ENCODE measurements at places on chromosomes 12 and 14.

GRCh38 chr12:109167781-109168180 lies 51.4 kb downstream of the ACACB start:
- DNase-seq, result no peak

GRCh38 chr12:131473741-131474709 lies 236.9 kb upstream of the SFSWAP start:
- no peak for DNase-seq

GRCh38 chr12:75661908-75662307 lies 150.5 kb upstream of the KRR1 start:
- no peak for DNase-seq

DNA sequence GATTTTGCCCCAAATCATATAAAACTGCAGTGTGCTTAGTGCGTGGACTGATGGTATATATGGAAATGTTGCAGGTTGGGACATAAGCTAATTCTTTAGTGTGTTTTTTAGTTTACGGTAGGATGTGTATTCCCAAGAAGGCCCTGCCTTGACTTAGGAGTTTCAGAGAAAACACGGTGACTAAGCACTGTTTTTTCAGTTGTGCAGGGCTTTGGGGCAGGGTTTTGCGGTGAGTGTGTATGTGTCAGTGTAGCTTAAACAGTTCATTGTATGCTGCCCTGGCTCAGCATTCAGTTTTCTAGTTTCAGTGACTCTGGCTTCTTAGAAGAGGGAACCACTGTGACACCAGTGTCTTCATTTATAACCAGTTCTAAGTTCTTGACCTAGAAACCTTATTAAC lies 101.2 kb downstream of the AKAP6 start:
- DNase-seq, result no peak

- DNase-seq, result no peak
These were observed 5.2 kb downstream of the OR4E1 start for GRCh38 chr14:21668377-21668776.

- DNase-seq, result no peak
These were observed 75.8 kb upstream of the CCDC91 start for GRCh38 chr12:28114488-28114887.

- DNase-seq, result no peak
These were observed 346.9 kb upstream of the SFSWAP start for GRCh38 chr12:131363841-131364495.

- peak; percentile 74 for DNase-seq
These were observed 63.8 kb upstream of the ACTN1 start for GRCh38 chr14:69042787-69043444.

DNA sequence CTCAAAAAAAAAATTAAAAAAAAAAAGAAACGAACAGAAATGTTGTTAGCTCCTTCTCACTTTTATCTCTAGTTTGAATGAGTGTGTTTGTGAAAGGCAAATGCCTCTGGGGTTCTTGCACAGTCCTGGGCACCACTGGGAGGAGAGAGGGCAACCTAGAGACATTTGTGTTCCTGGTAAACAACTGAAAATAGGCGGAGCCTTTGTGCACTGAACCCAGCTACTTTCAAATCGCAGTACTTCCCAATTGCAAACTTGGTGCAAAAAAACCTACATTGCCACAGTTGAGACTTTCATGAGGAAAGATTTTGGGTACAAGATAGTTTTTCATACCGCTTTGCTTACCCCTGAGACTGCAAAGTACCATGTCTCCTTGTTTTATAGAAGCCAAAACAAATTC lies 430.0 kb downstream of the ZFP36L1 start:
- DNase-seq, result no peak

DNA sequence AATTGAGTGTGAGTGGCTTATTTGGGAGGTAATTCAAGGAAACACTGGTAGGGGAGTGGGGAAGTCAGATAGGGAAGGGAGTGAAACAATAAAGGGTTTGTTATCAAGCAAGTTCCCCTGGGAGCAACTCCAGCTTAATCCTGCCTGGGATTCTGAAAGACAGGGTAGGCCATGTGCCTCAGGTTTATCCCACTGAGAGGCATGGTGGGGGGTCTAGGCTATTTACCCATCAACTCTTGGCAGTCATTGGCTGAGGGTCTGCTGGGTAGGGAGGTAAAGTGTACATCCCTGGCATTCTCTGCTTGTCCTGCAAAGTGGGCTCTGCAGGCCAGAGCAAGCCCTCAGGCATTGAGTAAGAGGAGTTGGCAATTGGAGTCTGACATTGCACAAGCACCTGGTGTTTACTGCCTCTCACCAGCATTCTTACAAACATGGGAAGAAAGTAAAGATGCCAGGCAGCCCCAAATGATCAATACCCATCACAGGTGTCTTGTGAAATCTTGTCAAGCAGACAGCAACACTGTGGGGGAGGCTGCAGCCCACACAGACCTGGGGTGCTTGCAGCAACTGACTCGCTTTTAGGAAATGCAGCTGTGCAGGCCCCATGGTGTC lies 169.3 kb downstream of the KTN1 start:
- DNase-seq, result peak; percentile 12

DNA sequence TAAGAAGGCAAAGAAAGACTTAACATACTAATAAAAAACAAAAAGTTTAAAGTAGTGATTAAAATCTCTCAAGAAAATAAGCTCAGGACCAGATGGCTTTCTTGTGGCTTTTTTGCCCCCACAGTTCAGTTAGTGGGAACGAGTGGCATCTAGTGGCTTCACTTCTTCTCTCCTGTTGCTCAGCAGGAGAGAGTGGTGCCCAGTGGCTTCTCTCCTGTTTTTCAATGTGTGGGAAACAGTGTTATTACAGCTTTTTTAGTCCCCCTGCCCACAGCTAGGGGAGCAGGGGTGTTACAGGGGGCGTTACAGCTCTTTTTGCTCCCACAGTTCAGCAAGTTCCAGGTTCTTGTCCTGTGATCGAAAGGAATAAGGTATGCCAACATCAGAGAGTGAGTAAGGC lies 135.2 kb downstream of the RERGL start:
- no peak for DNase-seq

- no peak for DNase-seq
These were observed 21.7 kb upstream of the LMNTD1 start for GRCh38 chr12:25574761-25575160.

DNA sequence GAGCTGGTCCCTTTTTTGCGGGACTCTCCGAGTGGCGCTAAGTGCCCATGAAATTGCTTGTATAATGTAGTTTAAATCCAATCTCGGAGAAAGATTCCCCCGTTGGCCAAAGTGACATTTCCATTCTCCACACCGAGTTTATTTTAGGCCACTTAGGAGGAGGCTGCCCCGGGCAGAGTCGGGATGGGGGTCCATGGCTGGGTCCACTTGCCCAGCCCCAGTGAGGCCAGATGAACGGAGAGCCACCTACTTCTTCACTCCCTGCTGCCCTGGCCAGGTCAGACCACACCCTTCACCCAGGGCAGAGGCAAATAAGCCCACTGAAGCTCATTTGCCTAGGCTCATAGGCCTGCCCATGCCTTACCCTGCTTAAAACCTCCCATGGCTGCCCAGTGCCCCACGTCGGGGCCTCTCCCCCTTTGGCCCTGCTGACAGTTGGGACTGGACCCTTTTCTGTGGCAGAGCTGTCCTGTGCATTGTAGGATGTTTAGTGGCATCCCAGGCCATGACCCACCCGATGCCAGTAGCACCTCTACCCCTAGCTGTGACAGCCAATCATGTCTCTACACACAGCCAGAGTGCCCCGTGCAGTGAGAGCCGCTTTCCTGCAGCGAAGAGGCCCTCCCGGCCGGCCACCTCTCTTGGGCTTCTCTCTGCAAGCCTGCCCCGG lies 51.3 kb downstream of the FAM222A start:
- no peak for DNase-seq

DNA sequence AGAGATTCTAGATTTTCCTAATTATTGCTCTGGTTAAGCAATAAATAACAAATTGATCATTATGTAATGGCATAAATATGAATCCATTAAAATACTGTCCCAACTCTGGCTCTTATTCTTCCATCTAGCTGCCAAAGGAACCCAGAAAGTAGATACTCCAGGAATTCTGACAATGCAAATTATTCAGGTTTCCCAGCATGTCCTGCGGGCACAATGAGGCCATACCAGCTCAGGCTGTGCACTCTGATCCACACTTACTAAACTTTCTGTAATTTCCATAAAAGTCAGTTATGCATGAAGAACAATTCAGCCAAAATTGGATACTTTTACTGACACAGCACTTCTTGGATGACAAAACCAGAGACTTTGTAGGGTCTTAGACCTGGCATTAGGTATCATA lies 576.3 kb downstream of the KCNH5 start:
- no peak for DNase-seq

- no peak for DNase-seq
These were observed 29.6 kb downstream of the PMCH start for GRCh38 chr12:102167821-102168604.

- DNase-seq, result no peak
These were observed 1553.8 kb upstream of the FLRT2 start for GRCh38 chr14:83975841-83976770.

GRCh38 chr12:30323008-30323407 lies 372.7 kb downstream of the IPO8 start:
- DNase-seq, result no peak

DNA sequence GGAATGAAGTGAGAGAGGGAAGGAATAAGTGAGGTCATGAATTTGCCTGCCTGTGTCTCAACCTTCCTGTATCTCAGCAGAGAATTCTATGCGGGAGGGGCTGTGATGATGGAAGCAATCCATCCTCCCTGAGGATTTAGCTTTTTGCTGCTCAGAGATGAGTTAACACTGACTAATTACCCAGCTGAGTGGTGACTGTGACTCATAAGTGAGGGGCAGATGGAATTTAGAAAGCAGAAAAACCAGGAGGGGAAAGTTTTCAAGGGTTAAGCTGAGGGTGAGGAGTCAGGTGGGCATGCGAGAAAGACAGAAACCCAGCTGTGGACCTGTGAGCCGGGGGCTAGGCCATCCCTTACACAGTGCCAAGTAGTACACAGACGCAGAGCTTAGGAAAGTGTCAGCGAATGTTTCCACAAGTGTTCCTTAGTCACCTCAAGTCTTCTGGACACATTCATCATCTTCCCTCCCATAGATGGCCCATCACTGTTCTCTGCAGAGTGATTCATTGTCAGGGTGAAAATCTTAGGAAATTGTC lies 277.9 kb downstream of the IPO8 start:
- no peak for DNase-seq

DNA sequence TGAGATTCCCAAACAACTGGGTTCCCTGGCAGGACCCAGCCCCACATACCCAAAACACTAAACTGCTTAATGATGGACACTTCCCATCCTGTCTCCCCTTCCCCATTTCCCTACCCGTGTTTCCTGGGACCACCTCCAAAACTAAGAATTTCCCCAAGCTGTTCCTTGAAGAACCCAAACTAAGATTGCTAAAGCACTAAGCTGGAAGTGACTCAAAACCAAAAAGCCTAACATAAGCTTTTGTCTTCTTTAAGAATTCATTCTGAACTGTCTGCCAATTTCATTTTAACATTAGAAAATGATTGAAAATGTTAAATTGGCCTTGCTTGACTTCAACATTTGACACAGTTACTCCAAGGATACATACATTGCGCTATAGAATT lies 29.5 kb upstream of the STAB2 start:
- no peak for DNase-seq

DNA sequence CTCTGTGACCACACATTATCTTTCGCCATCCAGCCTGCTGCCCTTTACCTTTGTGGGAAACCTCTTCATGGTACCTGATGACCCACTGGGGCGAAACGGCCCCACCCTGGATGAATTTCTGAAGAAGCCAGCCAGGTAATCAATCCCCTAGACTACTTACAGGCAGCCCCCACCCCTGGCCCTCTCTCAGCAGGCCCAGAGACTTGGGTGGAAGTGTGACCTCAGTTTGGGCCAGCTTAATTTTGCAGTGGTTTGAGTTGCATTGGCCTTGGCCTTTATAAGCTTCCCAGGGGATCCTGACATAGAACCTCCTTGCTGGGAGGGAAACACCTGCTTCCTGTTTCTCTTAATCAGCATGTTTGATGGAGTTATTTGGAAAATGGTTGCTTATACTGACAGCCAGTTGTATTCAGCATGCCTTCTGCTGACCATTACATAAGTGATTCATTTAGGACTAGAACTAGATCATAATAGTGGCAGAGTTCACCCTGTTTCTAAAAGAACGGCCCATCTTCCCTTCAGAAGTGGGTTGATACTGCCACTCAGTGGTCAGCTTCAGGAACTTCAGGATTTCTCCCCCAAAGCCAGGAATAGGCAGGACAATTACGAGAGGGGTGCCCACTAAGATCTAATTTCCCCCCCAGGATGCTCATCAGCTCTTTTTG lies 6.1 kb downstream of the SDR39U1 start:
- peak; percentile 45 for DNase-seq

GRCh38 chr14:61322799-61323290 lies 1.5 kb downstream of the PRKCH start:
- no peak for DNase-seq

- no peak for DNase-seq
These were observed 201.2 kb downstream of the DPF3 start for GRCh38 chr14:72692696-72693095.

DNA sequence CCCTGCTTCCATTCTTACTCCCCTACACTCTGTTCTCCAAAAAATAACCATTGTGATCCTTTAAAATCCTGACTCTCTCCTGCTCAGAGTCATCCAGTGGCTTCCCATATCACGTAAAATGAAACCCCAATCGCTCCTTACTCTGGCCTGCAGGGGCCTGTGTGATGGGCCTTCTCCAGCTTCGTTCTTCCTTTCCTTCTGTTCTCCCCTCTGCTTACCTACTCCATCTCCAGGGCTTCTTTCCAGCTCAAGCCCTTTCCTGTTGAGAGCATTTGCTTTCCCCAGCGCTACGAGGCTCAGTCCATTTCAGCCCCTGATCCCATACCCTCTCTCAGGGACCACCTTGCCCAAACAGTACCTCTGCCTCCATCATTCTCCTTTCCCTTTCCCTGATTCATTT lies 144.4 kb upstream of the ARHGAP5 start:
- DNase-seq, result no peak

- DNase-seq, result peak; percentile 55
These were observed 7.7 kb downstream of the PPP1R3E start for GRCh38 chr14:23294734-23295561.

GRCh38 chr12:9615420-9616136 lies 7.9 kb upstream of the KLRB1 start:
- peak; percentile 46 for DNase-seq

DNA sequence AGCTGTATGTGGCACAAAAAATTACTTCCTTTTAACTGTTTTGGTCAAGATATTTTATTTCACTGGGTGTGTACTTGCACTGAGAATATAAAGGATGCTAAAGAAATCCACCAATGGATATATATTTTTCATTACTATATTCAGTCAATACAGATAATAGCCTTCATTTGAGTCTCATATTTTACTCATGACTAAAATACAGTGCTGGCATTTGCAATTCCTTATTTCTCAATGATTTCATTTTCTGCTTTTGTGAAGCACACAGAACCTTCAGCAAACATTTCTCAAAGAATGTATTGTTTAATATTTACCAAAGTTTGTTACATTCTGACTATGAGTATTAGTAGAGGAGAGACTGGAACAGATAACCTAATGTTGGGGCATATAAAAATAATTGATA lies 93.2 kb upstream of the SOX5 start:
- DNase-seq, result no peak

GRCh38 chr12:112096667-112097066 lies 11.9 kb downstream of the NAA25 start:
- no peak for DNase-seq

- peak; percentile 23 for DNase-seq
These were observed 125.3 kb upstream of the ATF7IP start for GRCh38 chr12:14239935-14240872.

- no peak for DNase-seq
These were observed at the start of gene PNMA1 for GRCh38 chr14:73713803-73714655. Gene PNMA1, minus strand, starts transcription at chr14:73714384. Its CDS starts 745 bp downstream, at chr14:73713639.

Data from HL-60 (cell line).